ENCODE measurements at places on chromosomes 2 and 18.

- DNase-seq, result no peak
These were observed 12.2 kb downstream of the SCN1A start for GRCh38 chr2:166115589-166115988.

DNA sequence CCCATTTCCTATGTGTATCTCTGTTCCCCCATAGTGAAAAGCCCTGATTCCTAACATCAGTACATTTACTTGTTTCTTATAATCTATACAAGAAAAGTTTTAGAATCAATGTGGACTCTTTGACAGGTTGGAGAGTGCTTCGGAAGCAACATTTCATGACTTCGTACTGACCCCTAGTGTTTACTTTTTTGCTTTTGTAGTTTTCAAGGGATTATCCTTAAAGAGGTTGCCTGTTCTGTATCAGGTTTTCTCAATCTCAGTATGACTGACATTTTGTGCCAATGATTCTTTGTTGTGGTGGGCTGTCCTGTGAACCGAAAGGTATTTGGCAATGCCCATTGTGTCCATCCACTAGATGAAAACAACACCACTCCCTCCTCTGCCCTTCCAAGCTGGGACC, 43.3 kb upstream of the SERPINB2 start:
- no peak for DNase-seq

DNA sequence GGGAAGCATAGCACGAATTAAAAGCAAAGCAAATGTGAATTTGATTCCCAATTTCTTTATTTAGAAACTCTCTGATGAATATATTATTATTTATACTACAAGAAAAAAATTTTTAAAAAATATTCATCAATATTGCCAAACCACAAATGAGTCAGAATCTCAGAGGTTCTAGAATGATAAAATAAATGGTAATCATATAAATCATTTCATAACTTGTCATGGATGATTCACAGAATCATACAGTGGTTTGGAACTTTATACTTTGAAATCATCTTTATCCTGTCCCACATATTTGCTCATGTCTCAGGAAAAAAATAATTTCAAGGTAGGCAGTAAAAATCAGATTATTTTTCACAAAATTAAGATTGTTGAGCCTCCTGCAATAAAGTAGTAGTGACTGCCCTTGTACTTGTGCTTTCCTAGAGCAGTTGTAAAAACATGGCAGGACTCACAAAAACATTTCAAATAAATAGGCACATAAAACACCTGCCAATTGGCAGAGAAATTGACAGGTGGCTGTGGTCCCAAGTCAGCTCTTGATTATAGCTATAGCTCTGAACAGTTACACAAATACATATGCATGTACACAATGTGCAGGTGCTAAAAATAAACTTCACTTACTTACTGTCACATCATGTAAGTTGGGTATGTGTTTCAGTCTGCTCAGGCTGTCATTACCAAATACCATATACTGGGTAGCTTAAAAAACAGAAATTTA, 273.9 kb upstream of the SESTD1 start:
- no peak for DNase-seq

DNA sequence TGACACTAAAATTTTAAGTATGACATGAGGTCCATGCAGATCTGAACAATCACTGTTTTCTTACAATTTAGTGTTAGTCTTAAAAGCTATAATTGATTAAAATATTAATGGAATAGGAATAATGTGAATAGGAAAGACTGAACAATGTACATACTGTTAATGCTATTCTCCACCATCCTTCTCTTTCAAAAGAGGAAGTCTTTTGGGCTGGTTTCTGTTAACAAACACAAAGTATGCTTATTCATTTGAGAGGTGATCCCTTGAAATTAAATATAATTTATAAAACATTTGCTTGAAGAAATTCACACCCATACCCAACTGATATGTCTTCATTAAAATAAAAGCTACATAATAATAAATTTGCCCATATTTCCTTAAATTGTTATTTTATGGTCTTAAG, 2.3 kb downstream of the STPG4 start:
- DNase-seq, result no peak

GRCh38 chr2:28643911-28644334, 107.7 kb upstream of the PPP1CB start:
- no peak for DNase-seq

GRCh38 chr18:2981212-2981728, 31.7 kb downstream of the LPIN2 start:
- DNase-seq, result no peak

Data from NCI-H524 treated with DMSO at 0.1 percent for 48 hours (cell line).